ENCODE measurements at places on chromosomes 4 and X.

DNA sequence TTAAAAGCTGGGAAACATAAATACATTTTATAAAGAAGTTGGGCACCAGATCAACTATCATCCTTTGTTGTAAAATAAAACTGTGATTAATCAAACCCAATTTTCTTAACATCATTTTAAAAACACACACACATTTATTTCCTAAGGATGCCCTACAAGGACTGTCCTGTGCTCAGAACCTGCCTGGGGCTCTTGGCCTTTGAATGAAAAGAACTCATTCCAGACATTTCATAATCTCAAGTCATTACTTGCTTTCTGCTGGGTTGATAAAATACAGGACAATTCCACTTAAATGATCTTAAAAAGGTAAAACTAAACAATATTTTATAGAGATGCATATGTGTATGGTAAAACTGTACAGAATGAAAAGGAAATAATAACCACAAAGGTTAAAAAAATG is 2.8 kb downstream of the SH3D19 start:
- DNase-seq = no peak

DNA sequence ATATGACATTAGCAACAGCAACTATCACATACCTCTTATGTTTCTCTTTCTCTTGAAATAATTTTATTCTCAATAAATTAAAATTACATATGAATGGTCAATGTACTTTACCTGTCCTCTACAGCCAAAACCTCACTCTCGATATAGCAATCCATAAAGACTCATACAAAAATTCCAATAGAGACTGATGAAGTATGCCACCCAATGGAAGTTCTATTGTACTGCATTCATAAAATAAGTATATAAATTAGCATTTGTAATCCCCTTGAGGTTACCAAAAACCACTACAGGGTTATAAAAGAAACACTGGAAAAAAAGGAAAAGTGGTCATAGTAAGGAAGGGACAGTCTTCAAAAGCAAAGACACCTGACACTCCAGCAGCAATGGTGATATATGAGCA is 32.8 kb downstream of the CLDN2 start:
- DNase-seq = no peak

GRCh38 chr4:88672987-88673386 is 24.6 kb downstream of the NAP1L5 start:
- DNase-seq = no peak

GRCh38 chr4:24765376-24765988 is 29.9 kb upstream of the SOD3 start:
- no peak for DNase-seq

DNA sequence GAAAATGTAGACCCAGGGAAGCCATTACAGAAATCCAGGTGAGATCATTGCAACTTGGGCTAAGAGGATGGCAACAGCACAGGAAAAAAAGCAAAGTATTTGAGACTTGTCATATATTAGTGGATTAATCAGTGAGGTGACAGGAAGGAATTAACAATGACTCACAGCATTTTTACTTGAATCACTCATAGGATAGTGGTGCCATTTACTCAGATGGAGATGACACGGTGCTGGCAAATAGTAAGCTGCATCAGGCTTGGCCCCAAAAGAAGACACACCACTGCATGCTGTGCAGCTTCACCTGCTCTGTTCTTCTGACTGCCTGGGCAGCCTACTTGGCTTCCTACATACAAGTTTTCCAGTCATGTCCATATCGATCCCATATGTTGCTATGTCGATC is 144.8 kb downstream of the FRYL start:
- no peak for DNase-seq

- no peak for DNase-seq
Observed at GRCh38 chr4:65302145-65302544, 368.1 kb downstream of the EPHA5 start.

DNA sequence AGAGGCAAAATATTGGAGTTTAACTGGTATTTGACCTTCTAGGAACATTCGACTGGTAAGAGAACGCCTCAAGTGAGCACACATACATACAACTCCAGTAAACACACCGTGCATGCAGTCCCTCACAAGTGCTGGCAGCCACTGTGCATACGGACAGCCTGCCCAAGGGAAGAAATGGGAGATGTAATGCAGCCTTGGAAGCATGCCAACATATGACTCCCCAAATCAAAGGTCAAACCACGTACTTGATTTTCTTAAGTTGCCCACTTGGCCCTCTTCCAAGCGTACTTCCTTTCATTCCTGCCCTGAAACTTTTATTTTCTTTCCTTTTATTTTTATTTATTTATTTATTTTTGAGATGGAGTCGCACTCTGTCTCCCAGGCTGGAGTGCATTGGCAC is 206.6 kb downstream of the SPRY1 start:
- DNase-seq = no peak

GRCh38 chrX:21993265-21993664 is 38.9 kb upstream of the PHEX start:
- DNase-seq = no peak

GRCh38 chr4:48653217-48654014 is 126.7 kb downstream of the FRYL start:
- peak; percentile 44 for DNase-seq

GRCh38 chrX:123814343-123814742 is 45.5 kb upstream of the XIAP start:
- no peak for DNase-seq

- DNase-seq = no peak
Observed at GRCh38 chr4:27068151-27068867, 207.7 kb downstream of the STIM2 start.

DNA sequence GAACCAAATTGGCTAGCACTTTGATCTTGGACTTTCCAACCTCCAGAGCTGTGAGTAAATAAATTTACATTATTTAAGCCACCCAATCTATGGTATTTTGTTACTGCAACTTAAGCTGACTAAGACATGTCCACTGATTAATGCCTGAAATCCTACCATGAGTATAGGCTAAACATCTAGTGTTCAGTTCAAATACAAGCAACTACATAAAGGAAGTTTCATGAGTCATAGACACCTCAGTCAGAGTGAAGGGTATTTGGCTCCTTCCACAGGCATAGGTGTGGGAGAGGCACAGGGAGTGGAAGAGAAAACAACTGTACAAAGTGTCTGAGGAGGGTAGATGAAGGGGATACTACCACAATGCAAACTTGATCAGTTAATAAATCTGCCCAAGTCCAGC is 35.5 kb upstream of the PCDH19 start:
- no peak for DNase-seq

GRCh38 chr4:54707406-54707805 is 49.6 kb downstream of the KIT start:
- no peak for DNase-seq

DNA sequence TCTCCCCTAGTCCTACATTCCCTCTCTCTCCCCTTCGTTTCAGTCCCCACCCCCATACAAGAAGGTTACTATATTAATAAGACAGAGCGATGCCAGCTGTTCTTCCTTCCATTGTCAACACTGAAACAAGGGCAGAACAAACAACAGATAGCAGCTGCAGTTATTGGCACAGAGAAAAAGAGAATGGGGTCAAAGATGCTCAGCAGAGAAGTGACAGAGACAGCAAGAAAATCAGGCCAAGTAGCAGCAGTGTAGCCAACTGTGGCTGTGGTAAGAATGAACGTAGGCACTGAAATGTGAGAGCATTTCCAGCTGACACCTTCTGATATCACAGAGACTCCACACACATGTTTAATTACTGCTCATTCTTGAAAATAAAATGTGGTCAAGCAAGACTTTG is 641.8 kb downstream of the FSTL5 start:
- no peak for DNase-seq

DNA sequence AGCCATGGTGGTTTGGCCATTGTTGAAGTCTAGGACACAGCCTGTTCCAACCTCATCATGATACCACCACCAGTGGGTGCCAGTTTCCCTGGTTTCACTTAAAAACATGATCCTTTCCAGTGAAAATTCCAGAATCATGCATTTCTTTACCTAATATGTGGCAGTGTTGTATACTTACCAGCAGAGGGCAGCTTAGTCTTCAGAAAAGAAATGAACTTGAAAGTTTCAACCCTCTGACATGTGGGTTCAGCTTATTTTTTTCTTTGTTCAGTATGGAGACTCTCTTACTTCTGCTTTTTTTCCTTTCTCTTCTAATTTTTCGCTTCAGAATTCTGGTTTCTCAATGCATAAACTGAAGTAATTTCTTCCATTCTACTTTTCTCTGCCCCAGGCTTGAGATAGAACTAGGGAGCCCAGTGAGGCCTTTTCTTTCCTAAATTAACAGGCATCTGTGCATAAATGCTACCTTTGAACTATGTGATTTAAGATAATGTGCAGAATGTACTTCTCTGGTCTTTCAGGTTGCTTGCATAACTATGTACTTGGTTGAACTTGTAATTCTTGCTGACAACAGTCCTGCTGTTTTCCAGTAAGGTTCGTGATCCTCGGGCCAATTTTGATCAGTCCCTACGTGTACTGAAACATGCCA is 10.7 kb downstream of the LIAS start:
- DNase-seq = no peak

- DNase-seq = no peak
Observed at GRCh38 chr4:158090323-158090722, 82.5 kb downstream of the GASK1B start.

GRCh38 chr4:97468272-97468671 is 675.0 kb downstream of the STPG2 start:
- no peak for DNase-seq

GRCh38 chr4:39574946-39575345 is 47.7 kb upstream of the UGDH start:
- no peak for DNase-seq

GRCh38 chr4:182862921-182863320 is 54.3 kb downstream of the DCTD start:
- no peak for DNase-seq

DNA sequence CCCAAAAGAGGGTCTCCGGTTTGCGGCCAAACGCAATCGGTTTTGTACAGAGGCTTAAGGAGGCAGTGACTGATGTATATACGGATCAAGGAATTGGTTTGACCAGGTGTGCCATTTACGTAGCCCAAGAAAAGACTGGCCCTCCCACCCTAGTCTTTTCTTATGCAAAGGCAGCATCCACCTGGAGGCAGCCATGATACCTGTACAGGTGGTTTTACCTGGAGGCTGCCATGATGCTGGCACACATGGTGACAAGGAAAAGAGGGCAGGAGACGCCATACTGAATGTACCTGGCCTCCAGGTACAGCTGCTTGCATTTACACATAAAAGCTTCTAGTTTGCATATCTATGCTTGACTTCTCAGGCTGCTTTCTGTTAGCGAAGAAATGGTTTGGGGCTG is 917.7 kb upstream of the INTU start:
- no peak for DNase-seq

DNA sequence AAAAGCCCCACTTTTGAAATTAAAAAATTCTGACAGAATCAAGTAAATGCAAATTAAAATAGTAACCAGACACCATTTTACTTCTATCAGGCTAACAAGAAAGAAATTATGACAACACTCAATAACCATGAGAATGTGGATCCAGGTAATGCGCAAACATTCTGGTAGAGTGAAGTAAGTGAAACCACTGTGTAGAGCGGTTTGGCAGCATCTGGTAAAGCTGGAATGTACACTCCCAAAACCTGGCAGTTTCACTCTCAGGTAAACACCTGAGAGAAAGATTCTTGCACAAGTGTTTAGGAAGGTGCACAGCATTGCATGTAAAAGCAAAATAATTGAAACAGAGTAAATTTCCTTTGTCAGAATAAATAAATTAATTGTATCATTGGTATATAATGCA is 81.8 kb downstream of the TRIML1 start:
- no peak for DNase-seq

GRCh38 chrX:2283111-2283859 is 217.5 kb downstream of the DHRSX start:
- DNase-seq = no peak

GRCh38 chr4:25421816-25422525 is 44.9 kb downstream of the ANAPC4 start:
- DNase-seq = no peak

- DNase-seq = no peak
Observed at GRCh38 chrX:70445951-70446350, 1.3 kb downstream of the DLG3 start.

GRCh38 chr4:161604516-161605300 is 559.1 kb downstream of the FSTL5 start:
- no peak for DNase-seq

- DNase-seq = no peak
Observed at GRCh38 chr4:1409079-1409478, 2.8 kb upstream of the NKX1-1 start.

DNA sequence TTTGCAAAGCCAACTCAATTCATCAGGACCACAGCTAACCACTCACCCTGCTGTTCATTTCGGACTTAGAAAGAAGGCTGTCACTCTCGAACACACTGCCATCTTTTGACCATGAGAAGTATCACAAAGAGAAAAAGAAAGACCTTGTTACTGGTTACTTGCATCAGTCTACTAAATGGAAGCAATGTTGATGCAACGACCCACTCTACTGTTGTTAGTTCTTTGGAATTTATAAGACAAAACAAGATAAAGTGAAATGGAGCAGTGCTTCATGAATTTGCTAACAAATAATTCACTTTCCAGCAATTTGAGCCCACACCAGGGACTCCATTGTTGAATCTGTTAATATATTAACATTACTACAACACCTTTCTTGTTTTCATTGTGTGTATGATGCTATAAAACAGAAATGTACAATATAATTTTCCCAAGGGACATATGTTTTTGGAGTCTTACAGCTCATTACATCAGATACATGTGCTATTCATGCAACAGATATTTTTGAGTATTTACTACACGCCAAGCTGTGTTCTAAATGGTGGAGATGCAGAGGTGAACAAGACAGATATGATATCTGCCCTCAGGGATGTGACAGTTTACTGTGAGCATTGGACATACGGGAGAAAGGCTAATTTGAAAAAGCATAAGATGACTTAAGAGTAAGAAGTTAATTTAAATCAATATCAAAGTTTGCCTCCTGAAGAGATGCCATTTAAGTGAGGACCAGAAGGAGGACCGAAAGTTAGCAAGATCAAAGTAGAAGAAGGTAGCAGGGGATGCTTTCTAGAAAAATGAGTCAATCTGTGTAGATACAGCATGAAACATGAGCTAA is 87.2 kb downstream of the AREG start:
- no peak for DNase-seq

GRCh38 chrX:20756585-20756984 is 489.9 kb upstream of the RPS6KA3 start:
- no peak for DNase-seq

DNA sequence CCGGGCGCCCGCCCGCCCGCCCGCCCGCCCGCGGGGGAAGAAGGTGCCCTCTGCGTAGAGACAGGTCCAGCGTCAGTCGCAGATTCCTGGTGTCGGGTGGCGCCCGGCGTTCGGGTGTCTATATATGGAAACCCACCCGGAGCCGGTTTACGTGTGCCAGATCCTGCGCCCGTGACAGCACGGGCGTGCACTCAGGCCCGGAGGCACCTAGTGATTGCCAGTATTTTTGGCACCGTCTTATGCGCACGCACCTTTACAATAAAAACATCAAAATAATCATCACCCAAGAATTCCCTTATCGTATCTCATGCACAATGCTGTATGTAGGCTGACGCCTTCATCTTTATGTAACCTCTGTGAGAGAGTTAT is 519 bp downstream of the SLC25A4 start:
- no peak for DNase-seq

- DNase-seq = no peak
Observed at GRCh38 chrX:73930300-73930699, 367.3 kb downstream of the CHIC1 start.

GRCh38 chr4:173446416-173446815 is 47.5 kb upstream of the SCRG1 start:
- DNase-seq = no peak

GRCh38 chr4:120926358-120927025 is 4.0 kb upstream of the PRDM5 start:
- DNase-seq = no peak

Data from stimulated activated CD8-positive, alpha-beta memory T cell treated with anti-CD3 and anti-CD28 coated beads, Interleukin-4, amount 100 ng/mL, for 24 hours (primary cell).